ENCODE measurements at places on chromosomes 1 and 21.

- DNase-seq: no peak
Measured at GRCh38 chr21:46180778-46181391, 3.4 kb downstream of the SPATC1L start.

DNA sequence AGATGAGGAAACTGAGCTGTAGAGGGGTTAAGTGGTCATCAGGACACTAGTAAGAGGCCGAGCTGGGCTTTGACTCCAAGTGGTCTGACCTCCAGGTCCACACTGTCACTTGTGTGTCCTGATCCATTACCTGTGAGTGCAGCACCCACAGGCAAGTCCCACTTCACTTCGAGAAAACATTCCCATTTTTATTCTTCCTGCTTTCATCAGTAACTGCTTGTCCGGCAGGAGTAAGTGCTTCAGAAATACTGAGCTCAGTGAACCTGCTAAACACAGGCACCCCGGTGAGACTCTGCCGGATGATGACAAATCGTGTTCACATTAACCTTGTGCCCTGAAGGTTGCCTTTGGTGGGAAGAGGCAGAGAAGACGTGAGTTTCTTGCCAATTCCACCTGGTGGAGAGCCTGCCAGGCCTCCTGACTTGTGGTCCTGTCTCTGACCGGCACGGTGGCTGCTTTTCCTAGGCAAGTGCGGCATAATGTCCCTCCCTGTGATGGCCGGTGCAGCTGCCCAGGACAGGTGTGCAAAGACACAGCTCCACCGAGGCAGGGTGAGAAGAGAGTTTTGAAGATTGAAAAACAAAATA is 29.4 kb downstream of the ZBTB18 start:
- no peak for DNase-seq

GRCh38 chr1:234735476-234735875 is 125.5 kb upstream of the IRF2BP2 start:
- no peak for DNase-seq

GRCh38 chr1:64124704-64125440 is 78.6 kb upstream of the UBE2U start:
- DNase-seq: no peak

DNA sequence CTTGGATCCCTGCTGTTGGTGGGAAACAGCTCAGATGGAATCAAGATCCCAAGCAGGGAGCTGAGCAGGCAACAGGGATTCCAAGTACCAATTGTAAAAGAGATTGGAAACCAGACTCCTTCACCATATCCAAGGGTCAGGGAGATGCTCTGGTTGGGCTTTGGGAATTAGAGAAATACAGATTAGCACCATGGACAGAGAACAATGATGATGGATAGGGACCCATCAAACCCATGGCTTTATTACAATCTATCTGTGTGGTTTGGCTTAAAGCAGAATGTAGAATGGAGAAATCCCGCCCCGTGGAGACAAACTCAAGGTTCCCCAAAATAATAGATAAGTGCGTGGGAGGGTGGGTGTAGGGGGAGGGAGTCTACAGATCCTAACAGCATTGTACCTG is 120.7 kb upstream of the CSF3R start:
- DNase-seq: no peak

GRCh38 chr1:104945406-104945805 is 1195.7 kb downstream of the AMY1C start:
- no peak for DNase-seq

GRCh38 chr1:157114183-157115121 is 14.8 kb upstream of the ETV3L start:
- no peak for DNase-seq

- no peak for DNase-seq
Measured at GRCh38 chr1:194355488-194356106, 1169.2 kb upstream of the B3GALT2 start.

GRCh38 chr1:12019858-12020509 is 686 bp downstream of the MIIP start:
- DNase-seq: no peak

DNA sequence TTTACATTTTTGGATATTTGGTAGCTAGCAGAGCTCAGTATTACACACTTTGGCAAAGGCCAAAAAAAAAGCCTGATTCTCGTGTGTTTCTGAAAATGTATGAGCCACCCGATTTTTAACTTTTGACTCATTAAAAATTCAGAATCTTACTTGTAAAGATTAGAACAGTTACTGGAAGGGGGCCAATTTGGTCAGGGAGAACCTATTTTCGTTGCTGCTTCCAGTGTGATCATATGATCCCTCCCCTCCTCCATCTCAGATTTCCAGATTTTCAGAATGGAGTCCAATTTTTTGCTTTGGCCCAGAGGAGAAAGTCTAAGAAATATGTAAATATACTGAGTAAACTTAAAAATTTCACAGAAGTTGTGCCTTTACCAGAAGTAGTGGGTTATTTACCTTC is 3.2 kb upstream of the OR2AK2 start:
- DNase-seq: no peak

DNA sequence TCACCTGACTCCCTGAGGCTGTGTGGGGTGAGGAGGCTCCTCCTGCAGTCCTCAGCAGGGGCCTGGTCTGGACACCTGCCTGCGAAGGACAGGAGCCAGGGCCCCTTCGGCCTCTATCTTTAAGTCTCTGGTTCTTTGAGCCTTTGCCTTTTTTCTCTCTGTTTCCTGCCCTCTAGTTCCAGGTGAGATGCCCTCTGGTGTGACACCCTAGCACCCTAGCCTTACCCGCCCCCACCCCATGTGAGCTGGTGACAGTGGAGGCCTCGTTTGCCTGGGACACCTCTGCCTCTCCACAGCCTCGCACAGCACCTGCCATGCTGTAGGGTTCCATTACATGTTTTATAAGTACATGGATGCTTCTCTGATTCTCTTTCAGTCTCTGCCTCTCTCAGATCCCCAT is 47.3 kb downstream of the DDX20 start:
- DNase-seq: no peak

DNA sequence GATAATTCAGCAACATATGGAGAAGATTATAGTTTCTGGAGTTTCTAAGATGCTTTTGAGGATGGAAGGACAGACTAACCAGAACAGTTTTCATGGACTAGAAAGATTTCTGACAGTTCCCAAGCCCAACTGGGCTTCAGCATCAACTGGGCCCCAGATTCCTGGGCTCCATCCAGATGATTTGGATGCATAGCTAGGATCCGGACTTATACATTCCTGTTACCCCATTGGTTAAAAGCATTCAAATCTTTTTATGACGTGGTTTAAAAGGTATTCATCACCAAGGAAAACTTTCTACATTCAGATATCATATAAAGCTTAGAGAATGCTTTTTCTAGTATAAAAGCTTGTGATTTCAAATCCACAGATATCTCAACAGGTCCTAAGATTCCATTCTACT is 29.7 kb downstream of the TSHB start:
- DNase-seq: no peak

- DNase-seq: no peak
Measured at GRCh38 chr1:204213668-204214662, at the start of gene GOLT1A. TSS of gene GOLT1A (minus strand) at chr1:204213988. CDS start at chr1:204213906, 82 bp downstream.

- DNase-seq: no peak
Measured at GRCh38 chr1:46596846-46597245, 7.2 kb downstream of the MKNK1 start.

DNA sequence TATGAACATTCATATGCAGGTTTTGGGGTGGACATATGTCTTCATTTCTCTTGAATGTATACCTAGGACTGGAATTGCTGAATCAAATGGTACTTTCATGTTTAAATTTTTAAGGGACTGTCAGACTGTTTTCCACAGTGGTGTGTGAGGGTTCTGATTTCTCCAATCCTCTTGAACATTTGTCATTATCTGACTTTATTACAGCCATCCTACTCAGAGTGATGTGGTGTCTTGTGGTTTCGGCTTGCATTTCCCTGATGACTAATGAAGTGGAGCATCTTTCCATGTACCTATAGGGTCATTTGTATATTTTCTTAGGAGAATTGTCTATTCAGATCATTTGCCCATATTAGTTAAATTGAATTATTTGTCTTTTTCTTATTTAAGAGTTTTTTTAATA is 35.4 kb upstream of the ZNF281 start:
- no peak for DNase-seq

DNA sequence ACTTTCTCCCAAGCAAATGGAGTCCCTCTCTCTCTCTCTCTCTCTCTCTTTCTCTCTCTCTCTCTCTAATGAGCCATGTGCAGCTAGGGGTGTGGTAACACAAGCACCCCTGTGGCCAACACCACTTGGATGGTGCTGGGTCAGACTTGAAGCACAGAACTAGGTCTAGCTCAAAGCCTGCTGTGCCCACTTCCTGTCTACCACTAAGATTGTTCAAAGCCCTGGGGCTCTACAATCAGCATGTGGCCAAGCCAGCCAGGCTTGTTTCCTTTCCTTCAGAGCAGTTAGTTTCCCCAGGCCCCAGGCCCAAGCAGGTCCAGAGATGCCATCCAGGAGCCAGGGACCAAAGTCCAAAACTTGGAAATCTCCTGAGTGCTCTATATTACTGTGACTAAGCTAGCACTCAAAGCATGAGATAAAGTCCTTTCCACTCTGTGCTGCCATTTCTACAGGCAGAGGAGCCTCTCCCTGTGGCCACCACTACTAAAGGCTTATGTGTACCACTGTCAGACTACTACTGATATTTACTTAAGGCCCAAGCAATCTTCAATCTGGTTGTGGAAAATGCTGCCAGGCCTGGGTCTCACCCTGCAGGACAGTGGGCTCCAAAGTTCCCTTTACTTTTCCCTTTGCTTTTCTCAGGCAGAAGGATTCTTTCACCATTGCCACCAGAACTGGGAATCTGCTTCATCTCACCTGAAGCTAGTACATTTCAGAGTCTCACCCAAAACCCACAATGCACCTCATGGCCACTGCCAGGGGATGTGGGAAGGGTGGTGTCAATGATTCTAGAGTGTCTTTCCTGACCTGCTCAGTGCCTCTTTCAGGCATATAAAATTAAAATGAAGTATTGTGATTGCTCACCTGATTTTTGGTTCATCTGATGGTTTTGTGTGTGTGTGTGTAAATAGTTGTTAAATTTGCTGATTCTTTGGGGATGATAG is 999.5 kb downstream of the NCAM2 start:
- no peak for DNase-seq

- no peak for DNase-seq
Measured at GRCh38 chr1:57163325-57163724, 197.5 kb upstream of the C8B start.

GRCh38 chr1:156095906-156096508 is 13.7 kb upstream of the MEX3A start:
- no peak for DNase-seq

DNA sequence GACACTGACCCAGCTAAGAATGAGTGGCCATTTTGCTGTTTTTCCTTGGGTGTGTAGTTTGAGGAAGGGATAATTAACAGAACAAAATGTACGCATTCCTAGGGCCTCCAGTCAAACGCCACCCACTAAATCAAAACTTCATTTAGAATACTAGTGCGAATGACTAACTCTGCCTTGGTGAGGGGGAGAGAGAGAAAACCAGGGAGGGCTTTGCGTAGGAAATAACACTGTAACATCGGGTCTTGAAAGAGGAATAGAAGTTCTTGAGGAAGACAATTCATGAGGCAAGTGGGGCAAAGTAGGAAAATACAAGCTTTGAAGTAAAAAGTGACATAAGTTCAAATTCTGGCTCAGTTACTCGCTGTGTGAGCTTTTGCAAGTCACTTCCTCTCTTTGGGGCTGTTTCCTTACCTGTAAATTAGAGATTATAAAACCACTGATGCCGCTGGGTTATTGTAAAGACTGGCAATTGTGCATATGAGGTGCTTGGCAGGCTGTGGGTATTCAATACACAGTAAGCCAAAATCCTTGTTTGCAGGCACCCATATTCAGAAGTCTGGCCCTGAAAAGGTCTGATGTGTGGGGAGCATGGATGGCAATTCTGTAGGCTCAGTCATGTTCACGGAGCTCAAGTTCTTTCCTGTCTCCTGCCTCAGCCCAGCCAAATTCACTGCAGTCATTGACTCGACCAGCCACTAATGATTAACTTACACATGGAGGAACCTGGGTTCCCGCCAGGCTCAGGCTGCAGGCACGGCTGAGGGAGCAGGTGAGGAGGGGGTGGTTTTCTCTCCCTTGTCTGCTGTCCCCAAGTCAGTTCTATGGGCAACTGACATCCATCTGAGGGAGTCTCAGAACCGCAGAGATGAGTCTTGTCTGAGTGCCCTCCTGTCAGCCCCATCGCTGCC is 140.3 kb upstream of the CSF3R start:
- no peak for DNase-seq

DNA sequence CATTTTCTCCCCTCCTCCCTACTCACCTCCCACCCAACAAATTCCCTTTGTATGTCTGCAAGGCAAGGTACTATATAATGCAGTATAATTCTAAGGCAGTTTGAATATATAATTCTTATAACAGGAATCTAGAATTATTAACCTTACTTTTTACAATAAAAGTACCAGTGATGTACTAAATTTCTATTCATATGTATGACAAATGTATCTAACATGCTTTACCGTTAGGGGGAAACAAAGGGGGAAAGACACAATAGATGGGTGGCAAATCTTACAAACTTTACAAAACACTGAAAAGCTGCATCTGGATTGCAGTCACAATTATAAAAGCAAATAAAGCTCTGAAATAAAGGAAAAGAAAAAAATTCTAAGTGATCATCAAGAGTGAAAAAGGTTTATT is 2.3 kb downstream of the PIK3R3 start:
- no peak for DNase-seq

GRCh38 chr1:46003315-46003714 is 129.1 kb downstream of the PIK3R3 start:
- no peak for DNase-seq

DNA sequence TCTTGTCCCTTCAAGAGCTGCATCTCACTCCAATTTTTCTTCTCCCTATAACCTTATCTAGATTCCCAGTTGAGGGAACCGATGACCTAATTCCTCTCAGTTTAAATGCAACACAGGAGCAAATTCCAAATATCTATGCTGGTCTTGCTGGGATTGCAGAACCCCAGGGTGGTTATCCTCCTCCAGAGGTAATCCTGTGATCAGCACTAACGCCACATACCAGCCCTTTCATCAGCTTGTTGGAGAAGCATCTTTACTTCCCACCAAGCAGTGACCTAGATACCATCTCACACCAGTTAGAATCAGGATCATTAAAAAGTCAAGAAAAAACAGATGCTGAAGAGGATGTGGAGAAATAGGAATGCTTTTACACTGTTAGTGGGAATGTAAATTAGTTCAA is 52.4 kb downstream of the SAMSN1 start:
- DNase-seq: no peak

- no peak for DNase-seq
Measured at GRCh38 chr1:235720544-235720943, 71.0 kb upstream of the GNG4 start.

GRCh38 chr1:209875515-209875914 is 47.7 kb downstream of the UTP25 start:
- no peak for DNase-seq

GRCh38 chr1:15424146-15424667 is 14.0 kb upstream of the CTRC start:
- DNase-seq: no peak

DNA sequence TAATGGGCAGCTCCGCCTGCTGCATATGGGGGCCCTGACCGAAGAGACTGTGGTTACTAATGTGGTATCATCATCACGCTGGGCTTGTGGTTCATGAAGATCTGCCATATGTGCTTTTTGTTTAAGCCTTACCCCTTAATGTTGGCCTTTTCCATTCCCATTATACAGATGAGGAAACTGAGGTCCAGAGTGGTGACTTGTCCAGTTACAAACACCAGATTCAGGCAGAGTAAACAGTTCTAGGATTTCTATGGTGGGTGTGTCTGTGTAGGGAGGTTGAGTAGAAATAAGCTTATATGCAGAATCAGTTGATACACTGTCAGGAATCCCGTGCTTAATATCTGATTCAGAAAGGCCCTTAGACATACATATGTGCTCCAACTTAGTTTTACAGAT is 691 bp downstream of the UTP11 start:
- no peak for DNase-seq
